ENCODE measurements at places on chromosomes 12 and 14.

DNA sequence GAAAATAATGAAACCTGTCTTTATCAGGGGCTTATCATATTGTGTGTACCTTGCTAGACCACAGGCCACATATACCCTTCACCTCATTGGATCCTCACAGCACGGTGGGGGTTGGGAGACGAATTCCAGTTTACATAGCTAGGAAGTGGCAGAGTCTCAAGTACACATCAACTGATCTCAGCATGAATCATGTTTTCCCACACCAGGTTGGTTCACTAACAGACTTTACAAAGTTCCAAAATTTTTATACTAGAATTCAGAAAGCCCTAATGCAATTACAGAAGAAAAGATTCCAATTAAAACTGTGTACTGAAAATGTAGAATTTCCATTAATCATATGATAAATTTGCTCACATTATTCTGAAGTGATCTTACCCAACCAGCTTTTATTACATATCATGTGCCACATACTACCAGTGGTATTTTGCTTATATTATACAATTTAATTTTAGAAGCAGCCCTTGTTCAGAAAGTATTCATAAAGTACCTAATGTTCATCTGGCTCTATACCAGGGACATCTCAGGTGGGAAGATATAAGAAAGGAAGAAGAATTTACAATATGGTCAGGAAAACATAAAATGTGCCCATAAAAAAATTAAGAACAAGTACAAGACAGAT, 196.2 kb downstream of the ITPR2 start:
- DNase-seq = no peak

GRCh38 chr14:81176241-81176640, 44.5 kb downstream of the GTF2A1 start:
- DNase-seq = no peak

DNA sequence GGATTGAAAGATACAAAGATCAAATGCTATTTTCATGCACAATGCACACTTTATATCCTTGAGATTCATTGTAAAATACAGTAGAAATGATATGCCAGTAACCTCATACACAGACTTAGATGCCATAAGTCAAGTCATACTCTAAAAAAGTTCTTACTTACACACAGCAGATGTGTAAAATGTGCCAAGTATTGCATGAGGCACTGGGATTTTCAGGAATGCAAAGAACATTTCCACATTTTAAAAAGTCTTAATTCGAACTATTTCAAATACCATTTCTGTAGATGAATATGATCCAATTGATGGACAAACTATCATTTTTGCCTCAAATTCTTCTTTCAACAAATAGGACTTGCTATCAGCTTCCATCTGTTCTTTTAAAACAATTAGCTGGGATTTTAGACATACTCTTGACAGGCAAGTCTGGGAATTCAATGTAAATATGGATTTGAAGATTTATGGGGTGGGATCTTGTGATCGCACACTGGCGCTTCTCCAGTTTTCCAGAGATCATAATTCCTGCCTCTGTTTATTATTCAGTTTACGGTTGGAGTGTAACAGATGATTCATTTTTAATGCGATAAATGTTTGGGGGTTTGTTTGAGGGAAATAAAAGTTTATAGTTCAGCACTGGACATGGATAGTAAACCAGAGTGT, 183.8 kb downstream of the PAX9 start:
- DNase-seq = no peak

- no peak for DNase-seq
Measured at GRCh38 chr14:64732536-64733120, 28.4 kb downstream of the PLEKHG3 start.

DNA sequence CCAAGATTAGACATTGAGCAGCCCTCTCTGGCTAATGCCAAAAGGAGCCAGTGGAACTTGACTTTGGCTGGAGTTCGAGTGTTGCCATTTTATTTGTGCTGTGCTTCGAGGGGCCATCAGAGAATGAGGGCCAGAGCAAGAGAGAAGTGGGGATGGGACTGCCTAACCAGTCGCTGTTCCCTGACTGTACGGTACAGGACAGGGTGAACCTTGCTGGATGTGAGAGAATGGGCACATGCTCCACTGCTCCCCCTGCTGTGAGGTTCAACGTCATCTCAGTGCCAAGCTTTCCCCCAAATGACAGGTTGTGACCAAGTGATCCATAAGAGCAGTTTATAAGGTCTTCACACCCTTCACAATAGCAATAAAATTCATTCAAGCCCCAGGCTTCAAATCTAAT, 55.1 kb upstream of the BCL11B start:
- no peak for DNase-seq

- DNase-seq = no peak
Measured at GRCh38 chr14:65906344-65906743, 493.8 kb downstream of the FUT8 start.

DNA sequence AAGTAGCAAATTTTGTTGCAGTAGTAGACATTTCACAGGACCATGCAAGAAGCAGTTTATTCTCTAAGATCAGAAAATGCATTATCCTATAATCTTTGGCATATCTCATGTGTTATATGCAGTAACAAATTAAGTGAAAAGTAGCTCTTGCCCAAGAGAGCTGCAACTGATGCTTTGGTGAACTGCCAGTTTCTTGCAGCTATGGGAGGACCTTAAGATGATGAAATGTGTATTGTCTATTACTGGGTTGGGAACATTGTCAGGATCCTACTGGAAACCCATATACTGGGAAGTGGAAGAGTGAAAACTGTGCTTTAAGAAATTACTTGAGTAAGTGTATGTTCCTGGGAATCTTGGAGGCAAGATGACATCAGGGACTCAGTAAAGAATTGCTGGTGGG, 238.8 kb downstream of the DACT1 start:
- no peak for DNase-seq

- DNase-seq = no peak
Measured at GRCh38 chr12:94322346-94322745, 137.3 kb downstream of the CEP83 start.

Data from NCI-H345 (cell line).